ENCODE measurements at places on chromosomes 2 and 18.
A peak's percentile ranks its signal among the peaks of the same experiment; 100 is the strongest.

DNA sequence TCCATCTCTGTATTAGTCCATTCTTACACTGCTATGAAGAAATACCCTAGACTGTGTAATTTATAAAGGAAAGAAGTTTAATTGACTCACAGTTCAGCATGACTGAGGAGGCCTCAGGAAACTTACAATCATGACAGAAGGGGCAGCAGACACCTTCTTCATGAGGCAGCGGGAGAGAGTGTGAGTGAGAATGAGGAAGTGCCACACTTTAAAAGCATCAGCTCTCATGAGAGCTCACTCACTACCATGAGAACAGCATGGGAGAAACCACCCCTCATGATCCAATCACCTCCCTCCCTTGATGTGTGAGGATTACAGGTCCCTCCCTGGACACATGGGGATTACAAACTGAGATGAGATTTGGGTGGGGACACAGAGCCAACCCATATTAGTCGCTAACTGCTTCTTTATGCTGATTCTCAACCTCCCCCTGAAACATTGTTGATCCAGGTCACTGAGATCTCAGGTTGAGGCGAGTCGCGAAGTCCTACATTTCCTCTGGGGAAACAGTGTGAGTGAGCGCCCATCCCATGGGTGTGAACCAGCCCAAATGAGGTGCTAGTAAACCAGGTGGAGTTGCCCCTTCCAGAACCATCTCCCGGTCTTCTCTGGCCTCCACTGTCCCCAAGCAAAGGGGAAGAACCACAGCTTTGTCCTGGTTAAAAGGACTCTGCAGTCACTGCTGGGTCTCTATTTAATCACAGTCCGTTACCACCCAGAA lies 123.8 kb downstream of the CAPN13 start:
- no peak for DNase-seq

DNA sequence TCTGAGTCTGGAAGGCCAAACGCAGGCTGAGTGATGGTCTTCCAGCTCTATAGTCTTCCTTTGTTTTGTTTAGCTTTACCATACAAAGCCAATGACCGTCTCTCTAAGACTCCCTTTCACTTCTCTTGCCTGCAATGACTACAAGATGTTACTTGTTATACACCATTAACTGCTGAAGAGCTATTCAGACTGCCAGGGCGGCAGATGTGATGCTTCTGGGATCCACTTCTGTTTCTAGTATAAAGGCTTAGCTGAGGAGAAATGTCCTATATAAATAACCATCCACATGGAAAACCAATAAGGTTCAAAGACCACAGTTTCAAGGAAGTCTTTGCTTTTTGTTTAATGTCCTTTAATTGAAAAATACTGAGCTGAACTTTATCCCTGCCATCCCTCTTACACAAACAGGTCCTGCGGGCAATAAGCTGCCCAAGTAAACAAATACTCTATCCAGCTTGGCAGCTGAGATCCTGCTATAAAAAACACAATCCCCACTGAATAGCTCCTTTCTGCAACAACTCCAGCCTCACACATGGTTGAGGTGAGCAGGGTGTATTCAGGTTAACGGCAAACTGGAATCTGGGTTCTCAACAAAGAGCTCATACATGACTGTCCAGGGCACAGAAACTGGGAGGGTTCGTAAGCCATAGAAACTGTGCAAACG lies 124.6 kb downstream of the VIT start:
- no peak for DNase-seq

DNA sequence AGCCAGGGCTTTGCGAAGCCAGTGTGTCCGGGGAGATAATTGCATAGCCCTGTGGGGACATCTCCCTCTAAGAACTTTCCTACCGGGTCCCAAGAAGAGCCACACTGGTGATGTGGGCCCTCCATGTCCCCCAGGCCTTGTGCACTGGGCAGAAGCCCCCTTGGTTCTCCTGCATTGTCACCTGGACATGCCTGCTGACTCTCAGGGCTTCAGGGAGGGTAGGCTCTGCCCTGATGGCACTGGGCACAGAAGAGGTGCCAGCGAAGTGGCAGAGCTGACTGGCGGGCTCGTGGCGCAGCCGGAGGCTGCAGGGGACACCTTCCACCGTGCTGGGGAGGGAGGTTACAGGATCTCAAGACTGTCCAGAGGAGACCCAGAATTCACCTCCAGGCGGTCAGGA lies 28.3 kb downstream of the GLI2 start:
- DNase-seq = no peak

DNA sequence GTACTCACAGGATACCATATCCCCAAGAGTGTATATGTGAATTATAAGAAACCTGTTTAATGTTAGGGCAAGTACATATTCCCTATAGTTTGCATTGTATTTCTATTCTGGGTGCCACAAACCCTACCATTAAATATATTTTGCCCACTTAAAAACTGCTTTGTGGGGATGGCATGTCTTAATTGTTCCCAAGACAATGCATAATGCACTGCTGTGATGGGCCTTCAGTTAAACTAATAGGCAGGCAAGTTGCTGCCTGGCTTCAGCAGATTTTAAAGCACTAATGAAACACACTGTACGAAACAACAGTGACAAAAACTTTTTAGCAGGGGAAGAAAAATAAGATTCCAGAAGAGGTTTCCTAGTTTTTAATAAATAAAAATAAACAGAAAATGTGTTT lies 104.8 kb upstream of the VRK2 start:
- no peak for DNase-seq

DNA sequence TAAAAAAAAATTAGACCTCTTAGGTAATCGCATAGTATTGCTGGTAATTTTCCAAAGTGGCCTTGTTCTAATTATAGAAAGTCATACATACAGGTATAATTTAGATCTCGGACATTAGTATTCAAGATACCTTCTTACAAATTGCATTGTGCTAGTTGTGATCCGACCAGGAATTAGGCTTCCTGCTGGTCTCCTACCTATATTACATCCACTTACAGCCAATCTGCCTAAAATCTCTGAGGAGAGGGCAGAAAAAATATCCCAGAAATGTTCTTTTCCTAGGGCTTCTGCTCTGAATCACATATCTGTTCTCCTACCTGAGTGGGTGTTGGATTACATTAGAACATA lies 314.7 kb upstream of the GULP1 start:
- DNase-seq = no peak

GRCh38 chr2:156430980-156431358 lies 5.2 kb upstream of the GPD2 start:
- no peak for DNase-seq

DNA sequence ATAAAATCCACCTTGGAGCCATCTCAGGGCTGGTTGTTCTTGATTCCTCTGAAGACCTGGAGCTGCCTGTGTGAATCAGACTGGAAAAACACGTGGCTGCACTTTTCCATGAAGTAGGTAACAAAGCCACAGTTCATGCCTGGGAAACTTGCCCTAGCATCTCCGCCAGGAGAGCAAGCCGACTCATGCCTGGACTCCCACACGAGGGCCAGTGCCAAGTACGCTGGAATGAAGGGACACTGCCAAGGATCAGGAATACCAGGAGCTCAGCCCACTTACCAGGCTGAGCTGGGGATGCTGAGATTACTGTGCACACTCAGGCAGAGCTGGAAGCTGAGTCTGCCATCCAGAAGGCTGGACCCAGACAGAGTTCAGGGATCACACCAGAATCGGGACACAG lies 10.9 kb upstream of the FHL2 start:
- DNase-seq = no peak

DNA sequence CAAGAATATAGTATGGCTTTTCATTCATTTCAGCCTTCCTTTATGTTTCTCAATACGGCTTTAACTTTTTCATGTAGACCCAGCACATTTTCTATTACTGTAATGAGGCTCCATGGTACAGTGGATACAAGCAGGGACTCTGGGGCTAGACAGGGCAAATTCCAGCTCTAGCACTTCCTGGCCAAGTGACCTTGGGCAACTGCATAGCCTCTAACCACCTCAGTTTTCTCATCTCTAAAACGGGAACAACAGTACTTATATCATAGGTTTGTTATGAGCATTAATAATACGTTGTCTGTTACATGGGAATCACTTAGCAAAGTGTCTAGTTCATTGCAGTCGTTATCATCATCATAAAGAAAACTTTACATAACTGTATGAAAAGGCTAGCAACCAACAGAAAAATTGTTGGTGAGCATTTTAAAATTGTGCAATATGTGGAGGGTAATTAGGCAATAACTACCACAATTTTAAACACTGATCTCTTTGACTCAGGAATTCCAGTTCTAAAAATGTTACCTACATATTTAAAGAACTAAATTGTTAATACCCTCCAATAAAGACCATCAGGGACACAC lies 13.7 kb upstream of the RMDN2 start:
- no peak for DNase-seq

GRCh38 chr2:33051586-33052360 lies 105.0 kb downstream of the LTBP1 start:
- no peak for DNase-seq

GRCh38 chr2:172200495-172201085 lies 97.9 kb upstream of the DLX2 start:
- DNase-seq = peak; percentile 14

DNA sequence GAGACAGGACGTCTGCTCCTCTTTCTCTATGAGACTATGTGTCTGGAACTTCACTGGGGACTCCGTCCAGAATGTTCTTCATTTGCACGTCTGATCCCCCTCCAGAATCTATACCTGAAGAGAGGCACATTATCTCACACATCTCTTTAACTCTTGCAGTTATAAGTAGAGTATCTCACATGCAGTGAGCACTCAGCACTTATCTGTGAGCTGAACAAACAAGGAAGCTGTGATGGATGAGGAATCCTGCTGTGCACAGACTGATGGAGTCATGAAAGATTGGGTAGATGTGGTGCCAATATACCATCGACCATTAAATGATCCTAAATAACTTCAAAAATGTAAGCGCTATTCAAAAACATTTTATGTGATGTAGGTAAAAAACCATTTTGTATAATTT lies 888.3 kb upstream of the CELF4 start:
- DNase-seq = no peak

- DNase-seq = no peak
These were observed 249.6 kb upstream of the TMEFF2 start for GRCh38 chr2:192444286-192444838.

GRCh38 chr2:127566576-127566975 lies 31.1 kb downstream of the MYO7B start:
- no peak for DNase-seq

- no peak for DNase-seq
These were observed 10.5 kb downstream of the PROC start for GRCh38 chr2:127428815-127429109.

DNA sequence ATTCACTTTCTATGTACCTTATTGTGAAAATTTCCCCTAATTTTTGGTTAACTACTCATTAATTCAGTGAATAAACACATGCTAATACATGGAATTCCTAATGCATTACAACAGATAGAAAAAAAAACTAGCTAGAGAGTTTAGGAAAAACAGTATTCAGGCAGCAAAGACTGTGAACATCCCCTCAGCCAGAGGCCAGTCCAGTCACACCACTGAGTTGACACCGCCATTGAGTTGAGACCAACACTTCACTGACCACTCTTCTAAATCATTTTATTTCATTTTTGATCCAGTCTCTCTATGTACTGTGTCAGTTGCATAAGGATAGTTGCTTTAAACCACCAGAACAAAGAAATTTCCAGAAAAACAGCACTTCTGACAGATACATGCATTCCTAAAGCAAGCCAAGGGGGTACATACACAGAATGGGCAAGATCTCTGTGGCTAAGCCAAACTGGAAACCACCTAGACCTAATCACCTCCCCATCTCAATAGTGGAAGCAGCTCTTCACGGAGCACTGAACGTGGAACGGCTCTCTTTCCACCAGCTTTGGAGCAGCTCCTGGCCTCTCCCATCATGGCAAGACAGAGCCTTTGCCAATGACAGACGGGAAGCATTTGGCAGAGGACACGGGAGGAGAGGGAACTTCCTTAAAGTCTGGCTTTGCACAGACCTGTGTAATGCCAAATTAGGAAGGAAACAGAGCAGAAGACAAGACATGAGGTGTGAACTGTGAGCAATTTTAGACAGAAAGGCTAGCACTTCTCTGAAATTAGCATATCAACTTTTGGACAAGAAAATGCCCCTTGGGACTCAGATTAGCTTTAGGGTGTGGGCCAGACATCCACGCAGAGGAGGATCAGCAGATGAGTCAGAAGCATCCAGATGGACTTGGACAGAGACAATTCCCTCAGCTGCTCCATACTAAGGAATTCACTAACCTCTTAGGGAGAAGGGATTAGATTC lies 36.4 kb downstream of the CACNB4 start:
- no peak for DNase-seq

DNA sequence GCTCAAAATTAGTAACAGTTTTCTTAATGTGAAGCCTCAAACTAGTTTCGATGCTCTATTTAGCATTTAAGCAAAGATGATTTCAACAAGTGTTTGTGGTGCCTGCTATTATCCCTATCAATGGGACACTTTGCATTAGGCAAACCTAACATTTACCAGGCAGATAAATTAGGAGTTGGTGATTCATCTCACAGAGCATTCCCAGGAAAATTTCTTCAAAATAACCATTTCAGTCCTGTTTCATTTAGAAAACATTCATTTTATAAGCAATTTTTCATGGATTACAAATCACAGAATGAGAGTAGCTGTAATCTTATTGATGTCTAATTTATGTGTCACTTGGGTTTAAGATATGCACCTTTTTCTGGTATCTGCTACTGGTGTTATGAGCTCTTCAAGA lies 62.7 kb downstream of the CLHC1 start:
- DNase-seq = no peak

DNA sequence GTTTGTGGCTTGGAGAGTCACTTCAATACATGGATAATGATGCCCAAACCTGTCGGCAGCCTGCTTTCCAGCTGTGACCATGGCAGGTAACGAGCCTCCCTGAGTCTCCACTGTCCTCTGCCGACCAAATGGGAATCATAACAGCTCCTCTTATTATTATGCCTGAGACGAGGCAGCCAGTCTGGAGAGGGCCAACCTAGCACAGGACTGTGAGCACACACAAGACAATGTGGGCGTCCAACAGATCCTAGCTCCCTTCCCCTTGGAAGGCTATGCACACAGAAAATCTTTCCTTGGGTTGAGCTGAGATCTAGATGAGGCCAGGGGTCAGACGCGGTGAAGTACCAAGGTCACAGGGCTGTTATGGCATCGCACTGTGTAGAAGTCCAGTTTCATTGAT lies 890 bp upstream of the SLC4A3 start:
- no peak for DNase-seq

GRCh38 chr2:101736233-101736632 lies 38.7 kb downstream of the MAP4K4 start:
- no peak for DNase-seq

- DNase-seq = peak; percentile 43
These were observed at the start of gene FER1L5 for GRCh38 chr2:96642564-96643360. FER1L5 (plus strand) TSS chr2:96642764; CDS start chr2:96642837, 73 bp downstream.

DNA sequence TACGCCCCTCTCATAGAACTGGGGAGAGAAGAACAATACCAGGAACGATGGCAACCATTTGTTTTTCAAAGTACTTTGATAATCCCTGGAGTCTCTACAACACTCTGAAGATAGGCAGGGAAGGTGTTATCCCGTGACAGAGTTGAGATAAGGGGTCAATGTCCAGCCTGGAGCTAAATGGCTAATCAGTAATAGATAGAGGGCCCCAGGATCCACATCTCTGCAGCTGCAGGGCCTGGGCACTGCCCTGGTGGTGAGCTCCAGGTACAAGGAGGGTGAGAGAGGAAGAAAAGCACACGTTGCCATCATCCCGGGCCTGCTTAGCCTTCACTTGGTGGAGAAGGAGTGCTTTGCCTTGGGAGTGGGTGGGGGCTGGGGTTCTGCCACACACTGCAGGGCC lies 260.6 kb downstream of the PRKCE start:
- no peak for DNase-seq

All from endothelial cell (in vitro differentiated cells).